Cardiac muscle cell (in vitro differentiated cells and primary cell): ENCODE measurements at places on chromosomes 1 and 21.

GRCh38 chr1:224565186-224565585, 50.9 kb upstream of the CNIH3 start:
- H3K27ac ChIP-seq, result no peak overlapping the region
- H3K4me3 ChIP-seq, result no peak overlapping the region
- H3K36me3 ChIP-seq, result no peaks in the 10 kb centered on the region
- no peaks in the 10 kb centered on the region for H3K4me1 ChIP-seq

- no peak overlapping the region for H3K4me3 ChIP-seq
- H3K27me3 ChIP-seq, result peaks cover 52% of the 10 kb centered on the region
- H3K27ac ChIP-seq, result no peak overlapping the region
Measured at GRCh38 chr21:44701541-44701940, 4.6 kb downstream of the KRTAP10-12 start.

DNA sequence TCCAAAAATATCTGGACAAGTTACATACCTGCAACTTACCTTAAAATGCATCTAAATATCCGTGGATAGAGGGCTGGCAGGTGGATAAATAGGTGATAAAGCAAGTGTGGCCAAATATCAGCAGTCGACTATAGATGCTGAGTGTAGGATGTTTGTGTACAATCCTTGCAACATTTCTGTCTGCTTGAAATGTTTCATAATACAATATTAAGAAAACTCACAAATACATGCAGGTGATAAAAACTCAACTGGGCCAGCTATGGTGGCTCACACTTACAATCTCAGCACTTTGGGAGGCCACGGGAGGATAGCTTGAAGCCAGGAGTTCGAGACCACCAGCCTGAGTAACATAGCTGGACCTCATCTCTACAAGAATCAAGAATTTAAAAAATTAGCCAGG, 41.0 kb downstream of the ACTA1 start:
- H3K4me1 ChIP-seq, result no peaks in the 10 kb centered on the region
- H3K4me3 ChIP-seq, result no peak overlapping the region
- DNase-seq, result no peak

- no peak overlapping the region for H3K27ac ChIP-seq
- no peaks in the 10 kb centered on the region for H3K36me3 ChIP-seq
- peaks cover 18% of the 10 kb centered on the region for H3K27me3 ChIP-seq
Measured at GRCh38 chr1:17802164-17802563, 47.0 kb downstream of the ACTL8 start.

GRCh38 chr1:184507165-184507564, 120.3 kb downstream of the C1orf21 start:
- no peak overlapping the region for H3K4me3 ChIP-seq
- DNase-seq, result no peak
- H3K27ac ChIP-seq, result peak overlapping the region; percentile 34
- peaks cover 22% of the 10 kb centered on the region for H3K4me1 ChIP-seq
- H3K36me3 ChIP-seq, result no peaks in the 10 kb centered on the region

DNA sequence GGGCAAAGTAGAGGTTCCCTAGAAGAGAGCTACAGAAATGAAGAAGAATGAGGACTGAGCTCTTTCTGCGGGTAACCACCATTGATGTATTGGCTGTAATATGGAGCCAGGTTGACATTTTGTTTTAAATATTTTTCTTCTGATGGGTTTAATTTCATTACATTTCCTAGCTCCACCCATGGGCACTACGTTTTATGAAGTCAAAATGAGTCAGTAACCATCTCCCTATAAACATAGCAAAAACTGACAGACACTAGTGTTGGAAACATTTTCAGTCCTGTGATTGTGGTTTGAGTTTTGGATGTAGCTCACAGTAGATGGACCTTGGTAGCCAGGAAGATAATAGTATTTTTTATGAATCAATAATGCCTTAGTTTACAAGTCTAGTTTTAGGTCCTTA, 470.4 kb upstream of the B3GALT2 start:
- no peak overlapping the region for H3K27ac ChIP-seq
- DNase-seq, result no peak
- no peak overlapping the region for H3K4me3 ChIP-seq
- peaks cover 5% of the 10 kb centered on the region for H3K4me1 ChIP-seq
- H3K36me3 ChIP-seq, result no peaks in the 10 kb centered on the region

- H3K27ac ChIP-seq, result no peak overlapping the region
- no peaks in the 10 kb centered on the region for H3K36me3 ChIP-seq
- H3K4me3 ChIP-seq, result no peak overlapping the region
- H3K4me1 ChIP-seq, result peaks cover 22% of the 10 kb centered on the region
- peak; percentile 41 for DNase-seq
- H3K27me3 ChIP-seq, result no peaks in the 10 kb centered on the region
Measured at GRCh38 chr1:232574889-232575762, 54.8 kb downstream of the SIPA1L2 start.

GRCh38 chr1:182367926-182368325, 23.7 kb downstream of the GLUL start:
- H3K27ac ChIP-seq, result no peak overlapping the region
- H3K4me3 ChIP-seq, result no peak overlapping the region
- no peaks in the 10 kb centered on the region for H3K27me3 ChIP-seq
- no peak for DNase-seq
- peaks cover 8% of the 10 kb centered on the region for H3K4me1 ChIP-seq
- no peaks in the 10 kb centered on the region for H3K36me3 ChIP-seq

GRCh38 chr1:187840557-187840956, 1011.8 kb downstream of the PLA2G4A start:
- H3K4me3 ChIP-seq, result no peak overlapping the region
- no peaks in the 10 kb centered on the region for H3K27me3 ChIP-seq
- no peaks in the 10 kb centered on the region for H3K36me3 ChIP-seq
- H3K4me1 ChIP-seq, result peaks cover 15% of the 10 kb centered on the region
- peak; percentile 68 for DNase-seq

DNA sequence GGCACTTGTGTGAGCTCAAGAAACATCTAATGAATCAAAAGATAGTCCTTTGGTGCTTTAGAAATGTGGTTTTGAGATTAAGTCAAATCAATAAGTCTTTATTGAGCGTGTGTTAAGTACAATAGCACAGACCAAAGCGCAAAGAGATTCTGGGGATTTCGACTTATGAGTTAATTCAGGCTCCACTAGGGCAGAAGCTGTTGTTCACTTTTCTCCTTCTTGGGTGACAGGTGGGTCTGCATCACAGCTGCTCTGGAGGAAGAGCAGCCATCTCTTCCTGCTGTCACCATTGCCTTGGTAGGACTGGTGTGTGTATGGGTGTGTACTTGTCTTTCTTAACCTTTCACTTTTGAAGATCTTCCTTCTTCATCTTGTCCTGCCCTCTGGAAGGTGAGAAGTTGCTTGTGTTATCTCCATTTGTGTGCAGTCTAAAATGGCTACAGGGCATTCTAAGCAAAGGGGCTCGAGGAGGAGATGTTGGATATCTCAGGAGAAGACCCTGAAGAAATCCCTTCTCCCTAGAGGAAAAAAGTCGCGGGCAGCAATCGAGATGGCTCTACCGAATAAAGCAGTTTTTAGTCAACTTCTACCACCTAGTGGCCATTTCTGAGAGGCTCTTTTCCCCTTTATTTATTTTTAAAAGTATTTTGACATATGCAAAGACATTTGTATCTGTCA, 22.9 kb upstream of the DISC1 start:
- no peaks in the 10 kb centered on the region for H3K27me3 ChIP-seq
- H3K4me1 ChIP-seq, result no peaks in the 10 kb centered on the region
- H3K36me3 ChIP-seq, result no peaks in the 10 kb centered on the region
- H3K27ac ChIP-seq, result no peak overlapping the region
- no peak overlapping the region for H3K4me3 ChIP-seq
- DNase-seq, result peak; percentile 59

DNA sequence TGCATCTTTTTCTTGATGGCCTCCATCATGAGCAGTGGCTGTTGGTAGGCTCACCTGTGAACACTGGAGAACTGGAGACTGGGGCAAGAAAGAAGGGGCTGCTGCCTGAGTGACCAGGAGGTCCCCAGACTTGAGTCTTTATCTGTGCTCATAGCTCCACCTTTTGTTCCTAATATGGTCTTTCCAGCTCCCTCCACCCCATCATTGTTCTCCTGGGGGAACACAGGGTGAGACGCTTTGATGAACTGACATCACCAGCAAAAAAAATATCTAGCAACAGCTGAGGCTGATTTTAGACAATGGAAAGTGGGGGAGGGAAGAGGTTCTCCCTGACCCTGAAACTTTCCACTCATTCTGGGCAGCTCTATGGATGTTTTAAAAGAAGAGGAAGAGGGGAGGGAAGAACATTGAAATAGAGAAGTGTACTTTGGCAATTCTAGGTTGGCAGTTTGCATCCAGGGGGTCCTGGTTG, at the start of gene TPM3:
TSS of gene TPM3 (minus strand) at position 111 of the 472 bp plus-strand sequence. CDS start at position 29, 82 bp downstream.
- no peaks in the 10 kb centered on the region for H3K36me3 ChIP-seq
- H3K27me3 ChIP-seq, result no peaks in the 10 kb centered on the region

DNA sequence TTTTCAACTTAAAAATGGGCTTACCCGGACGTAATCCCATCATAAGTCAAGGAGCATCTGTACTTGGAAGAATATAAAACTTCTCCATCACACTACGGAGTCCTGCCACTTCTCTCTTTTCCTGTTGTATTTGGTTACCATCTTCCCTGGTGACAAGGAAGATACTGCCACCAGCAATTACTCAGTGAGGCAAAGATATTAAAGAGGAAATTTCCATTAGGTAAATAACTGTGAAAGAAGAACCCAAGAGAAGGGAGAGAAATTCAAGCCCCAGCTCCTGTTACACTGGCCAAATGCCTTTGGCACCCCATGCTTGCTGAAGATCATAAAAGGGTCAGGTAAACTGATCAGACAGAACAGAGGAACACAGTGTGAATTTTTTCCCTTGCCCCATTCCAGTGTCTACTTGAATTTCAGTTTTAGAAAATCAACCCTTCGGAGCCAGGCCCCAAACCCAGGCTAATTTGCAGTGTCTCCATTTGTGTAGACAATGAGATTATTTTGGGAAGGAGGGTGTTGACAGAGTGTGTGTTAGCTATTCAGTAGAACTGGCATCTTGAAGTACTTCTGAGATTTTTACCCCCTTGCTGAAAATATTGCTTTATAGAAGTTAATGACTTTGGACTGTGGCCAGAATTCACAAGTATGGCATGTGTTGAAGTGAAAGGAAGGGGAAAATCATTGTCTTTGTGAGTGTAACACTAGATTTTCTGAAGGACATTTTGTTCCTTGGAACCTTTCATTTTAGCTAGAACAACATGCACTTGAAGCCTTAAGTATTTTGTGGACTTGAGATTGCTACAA, 167.1 kb downstream of the DHRS3 start:
- no peak for DNase-seq
- H3K36me3 ChIP-seq, result no peaks in the 10 kb centered on the region

- no peaks in the 10 kb centered on the region for H3K36me3 ChIP-seq
- H3K27me3 ChIP-seq, result no peaks in the 10 kb centered on the region
- no peak overlapping the region for H3K27ac ChIP-seq
Measured at GRCh38 chr21:28229814-28230213, 762.9 kb downstream of the LTN1 start.
